ENCODE measurements at places on chromosomes 3 and 15.

DNA sequence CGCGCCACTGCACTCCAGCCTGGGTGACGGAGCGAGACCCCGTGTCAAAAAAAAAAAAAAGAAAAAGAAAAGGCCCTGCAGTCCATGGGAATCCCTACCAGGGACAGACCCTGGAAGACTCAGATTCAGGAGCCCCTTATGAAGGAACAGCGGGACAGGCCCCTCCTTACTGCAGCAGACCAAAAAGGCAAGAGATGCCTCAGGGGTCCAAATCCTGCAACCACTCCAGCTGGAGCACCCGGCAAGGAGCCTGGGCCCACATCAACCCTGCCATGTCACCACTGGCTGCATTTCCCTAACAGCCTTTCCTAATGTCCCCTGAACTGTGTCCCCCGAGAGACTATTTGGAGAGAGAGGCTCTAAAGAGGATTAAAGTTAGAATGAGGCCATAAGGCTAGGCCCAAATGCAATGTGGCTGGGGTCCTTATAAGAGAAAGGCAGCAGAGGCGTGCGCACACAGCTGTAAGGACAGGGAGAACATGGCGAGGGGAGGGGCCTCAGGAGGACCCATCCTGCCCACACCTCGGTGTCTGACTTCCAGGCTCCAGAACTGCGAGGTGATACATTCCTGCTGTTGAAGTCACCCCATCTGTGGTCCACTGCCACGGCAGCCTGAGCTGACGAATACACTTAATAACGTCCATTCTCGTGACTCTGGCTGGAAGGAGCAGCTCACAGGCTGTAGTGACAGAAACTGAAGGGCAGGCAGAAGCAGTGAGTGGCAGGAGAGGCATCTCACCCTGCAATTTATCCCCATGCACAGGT lies 78.1 kb downstream of the ATP10A start:
- DNase-seq = no peak

DNA sequence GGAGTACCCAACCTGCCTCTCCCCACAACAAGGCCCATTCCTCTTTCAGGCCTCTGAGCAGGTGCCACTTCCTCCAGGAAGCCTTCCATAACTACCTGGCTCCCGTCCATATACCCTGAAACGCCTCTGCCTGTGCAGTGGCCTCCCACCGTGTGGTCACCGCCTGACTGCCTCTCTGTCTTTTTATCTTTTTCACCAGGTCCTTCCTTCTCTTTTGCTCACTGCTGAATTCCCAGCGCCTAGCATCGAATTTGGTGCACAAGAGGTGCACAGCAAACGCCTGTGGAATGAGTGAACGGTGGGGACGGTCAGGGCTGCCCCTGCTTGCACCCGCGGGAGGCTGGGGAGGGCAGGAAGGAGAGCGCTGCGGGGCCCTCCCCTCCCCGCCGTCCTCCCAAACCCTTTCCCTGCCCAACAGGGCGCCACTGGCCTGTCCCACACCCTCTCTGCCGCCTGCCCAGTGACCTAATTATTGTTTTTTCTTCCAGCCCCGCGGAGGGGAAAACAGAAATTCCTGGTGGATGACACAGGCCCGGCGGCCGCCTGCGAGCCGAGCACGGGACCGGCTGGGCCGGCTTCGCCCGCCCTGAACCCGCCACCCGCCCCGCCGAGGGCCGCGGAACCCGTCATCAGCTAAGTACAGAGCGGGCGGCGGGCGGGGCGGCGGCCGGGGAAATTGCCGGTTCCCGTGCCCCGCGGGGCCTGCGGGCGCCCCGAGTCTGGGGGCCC lies 140.1 kb downstream of the SMAD6 start:
- DNase-seq = peak; percentile 49

- no peak for DNase-seq
These were observed 14.7 kb upstream of the PIK3CB start for GRCh38 chr3:138849222-138849940.

GRCh38 chr3:48564022-48564421 lies 441 bp upstream of the UCN2 start:
- no peak for DNase-seq

DNA sequence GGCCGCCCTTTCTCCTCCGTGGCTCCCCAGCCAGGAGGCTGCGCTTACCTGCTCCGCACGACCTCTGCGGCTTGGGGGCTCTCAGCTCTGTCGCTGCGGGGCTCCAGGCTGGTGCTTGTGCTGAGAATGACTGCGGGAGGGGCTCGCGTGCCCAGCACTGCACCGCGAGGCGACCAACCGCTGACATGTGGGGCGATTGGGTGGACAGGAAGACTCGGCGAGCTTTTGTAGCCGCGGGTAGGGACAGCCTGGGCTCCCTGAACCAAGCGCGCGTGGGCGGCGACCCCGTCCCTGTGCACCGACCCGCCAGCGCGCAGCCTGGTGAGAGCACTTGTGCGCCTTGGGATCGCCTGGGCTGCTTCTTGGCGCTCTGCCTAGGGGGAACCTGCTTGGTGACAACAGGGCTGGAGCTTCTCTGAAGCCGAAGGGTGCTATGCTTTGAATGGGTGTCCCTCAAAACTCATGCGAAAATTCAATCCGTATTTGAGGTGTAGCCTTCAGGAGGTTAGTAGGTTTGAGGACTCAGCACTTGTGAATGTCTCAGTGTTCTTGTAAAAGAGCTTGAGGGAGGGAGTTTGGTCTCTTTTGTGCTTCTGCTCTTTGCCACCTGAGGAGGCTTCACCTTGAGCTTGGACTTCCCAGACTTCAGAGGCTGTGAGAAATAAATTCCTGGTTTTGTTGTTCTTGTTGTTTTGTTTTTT lies 50.4 kb downstream of the IL12A start:
- no peak for DNase-seq

- DNase-seq = no peak
These were observed 178.3 kb upstream of the C2CD4B start for GRCh38 chr15:62343397-62343796.

GRCh38 chr15:74470631-74471395 lies 9.9 kb upstream of the UBL7 start:
- DNase-seq = no peak

GRCh38 chr15:36579792-36580431 lies 486 bp downstream of the CDIN1 start:
- no peak for DNase-seq

GRCh38 chr15:65255486-65256140 lies 31.1 kb downstream of the PARP16 start:
- no peak for DNase-seq

GRCh38 chr15:40747685-40748631 lies 7.1 kb downstream of the RMDN3 start:
- no peak for DNase-seq

- DNase-seq = no peak
These were observed 481 bp upstream of the CRYBG3 start for GRCh38 chr3:97821287-97821773.

- DNase-seq = no peak
These were observed 755.7 kb upstream of the ALCAM start for GRCh38 chr3:104610730-104611652.

- no peak for DNase-seq
These were observed 391.4 kb upstream of the FRG2C start for GRCh38 chr3:75272691-75273090.

- no peak for DNase-seq
These were observed 970.6 kb downstream of the DIPK2A start for GRCh38 chr3:144942093-144942837.

- no peak for DNase-seq
These were observed 101.7 kb upstream of the TPM1 start for GRCh38 chr15:62940755-62941361.

DNA sequence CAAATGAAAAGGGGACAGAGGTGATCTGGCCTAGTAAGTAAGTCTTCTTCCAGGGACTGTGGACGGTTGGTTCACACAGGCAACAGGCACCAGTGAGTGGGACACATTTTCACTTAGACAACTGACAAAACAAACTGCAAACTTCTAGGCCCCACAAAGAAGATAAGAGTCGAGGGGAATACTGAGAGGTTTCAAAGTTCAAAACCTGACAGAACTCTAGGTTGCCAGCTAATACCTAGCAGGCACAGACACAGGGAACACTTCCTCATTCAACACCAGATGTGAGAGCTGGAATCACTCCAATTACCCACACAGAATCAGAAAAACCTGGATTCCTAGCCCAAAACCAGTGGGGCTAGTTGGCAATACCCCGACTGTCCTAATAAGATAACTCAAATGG lies 621.7 kb downstream of the ZPLD1 start:
- no peak for DNase-seq

GRCh38 chr15:81410318-81410753 lies 36.3 kb upstream of the TMC3 start:
- peak; percentile 11 for DNase-seq

DNA sequence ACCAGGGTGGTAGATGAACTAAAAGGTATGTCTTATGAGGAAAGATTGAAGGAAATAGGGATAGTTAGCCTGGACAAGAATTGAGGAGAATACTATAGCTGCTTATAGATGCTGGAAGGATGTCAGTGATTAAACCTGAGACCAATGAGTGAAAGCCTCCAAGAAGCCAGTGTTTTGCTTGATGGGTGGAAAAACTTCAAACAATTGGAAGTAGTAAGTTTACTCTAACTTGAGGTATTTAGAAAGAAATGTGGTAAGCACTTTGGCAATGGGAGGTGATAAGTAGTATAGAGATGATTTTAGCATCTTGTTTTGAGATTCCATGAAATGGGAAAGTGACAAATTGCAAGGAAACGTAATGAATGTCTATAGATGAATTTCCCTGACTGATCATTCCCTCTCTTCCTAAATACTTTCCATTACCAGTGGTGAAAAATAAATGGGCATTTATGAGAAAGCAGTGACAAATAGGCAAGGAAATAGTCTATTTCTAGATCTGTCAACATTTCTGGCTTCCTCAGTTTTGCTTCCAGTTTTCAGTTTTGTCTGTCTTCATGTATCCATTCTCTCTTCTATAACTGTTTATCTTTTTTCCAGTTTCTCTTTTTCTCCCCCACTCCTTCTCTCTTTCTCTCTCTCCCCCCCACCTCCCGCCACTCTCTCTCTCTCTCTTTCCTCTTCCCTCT lies 19.2 kb downstream of the SLC15A2 start:
- no peak for DNase-seq

DNA sequence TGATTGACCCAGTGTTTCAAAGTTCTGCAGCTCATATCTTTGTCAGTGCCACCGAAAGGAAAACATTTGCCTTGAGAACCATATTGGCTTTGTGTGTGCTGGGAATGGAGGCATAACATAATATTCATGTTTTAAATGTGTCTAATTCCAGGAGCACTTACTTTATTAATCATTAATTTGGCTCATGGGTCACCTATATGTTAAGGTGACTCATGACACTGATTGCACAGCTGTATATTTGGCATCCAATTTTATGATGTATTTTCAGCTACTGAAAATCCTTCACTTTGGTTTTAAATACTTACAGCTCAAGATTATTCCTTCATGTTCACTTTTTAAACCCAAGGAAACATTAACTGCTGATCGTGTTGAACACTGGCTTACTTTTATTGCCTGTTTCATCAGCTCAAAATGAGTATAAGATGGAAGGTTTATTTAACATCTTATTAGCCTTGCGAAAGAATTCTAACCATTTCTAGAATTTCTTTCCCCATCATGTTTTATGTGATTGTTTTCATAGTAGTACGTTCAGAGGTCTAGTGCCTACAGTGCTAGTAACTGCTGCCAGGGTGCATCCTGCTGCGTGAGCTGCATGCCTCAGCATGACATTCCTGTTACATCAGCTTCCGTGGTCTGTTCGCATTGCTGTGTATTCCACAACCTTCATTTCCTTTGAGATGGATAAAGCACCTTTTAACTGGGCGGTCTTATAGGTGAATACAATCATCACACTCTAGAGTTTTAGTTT lies 63.7 kb downstream of the LRCH3 start:
- no peak for DNase-seq

GRCh38 chr3:18717598-18717997 lies 292.5 kb upstream of the SATB1 start:
- no peak for DNase-seq

- no peak for DNase-seq
These were observed 30.8 kb downstream of the LAMP3 start for GRCh38 chr3:183131735-183132134.

DNA sequence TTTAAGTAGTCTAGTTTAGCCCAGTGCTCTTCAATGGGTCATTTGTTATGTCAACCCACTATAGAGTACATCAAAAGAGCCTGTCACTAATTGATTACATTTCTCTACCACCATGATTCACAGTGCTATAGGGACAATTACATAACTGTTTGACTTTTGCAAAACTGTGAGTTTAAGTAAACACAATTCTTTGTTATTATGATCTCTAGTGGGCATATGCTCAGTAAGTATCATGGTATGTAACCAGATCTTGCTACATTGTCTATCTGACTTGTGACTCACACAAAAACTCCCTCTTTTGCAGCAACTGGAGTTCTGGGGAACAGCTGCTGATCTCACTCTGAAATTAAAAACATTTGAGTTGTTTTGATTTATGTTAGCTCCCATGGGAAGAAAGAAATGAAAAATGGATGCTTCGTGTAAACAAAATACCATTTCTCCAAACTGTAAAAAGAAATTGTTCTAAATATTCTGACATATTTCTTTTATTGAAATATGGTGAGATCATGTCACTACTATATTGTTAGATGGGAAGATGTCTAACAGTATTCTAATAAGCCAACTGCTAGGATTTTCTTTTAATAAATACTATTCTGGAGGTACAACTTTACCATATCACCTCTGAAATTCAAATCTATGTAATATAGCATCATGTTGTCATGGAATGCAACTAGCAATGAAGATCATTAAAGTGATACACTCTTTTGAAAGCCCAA lies 470.4 kb downstream of the ROBO1 start:
- DNase-seq = no peak

- DNase-seq = no peak
These were observed 30.8 kb downstream of the MLH1 start for GRCh38 chr3:37024092-37024491.

DNA sequence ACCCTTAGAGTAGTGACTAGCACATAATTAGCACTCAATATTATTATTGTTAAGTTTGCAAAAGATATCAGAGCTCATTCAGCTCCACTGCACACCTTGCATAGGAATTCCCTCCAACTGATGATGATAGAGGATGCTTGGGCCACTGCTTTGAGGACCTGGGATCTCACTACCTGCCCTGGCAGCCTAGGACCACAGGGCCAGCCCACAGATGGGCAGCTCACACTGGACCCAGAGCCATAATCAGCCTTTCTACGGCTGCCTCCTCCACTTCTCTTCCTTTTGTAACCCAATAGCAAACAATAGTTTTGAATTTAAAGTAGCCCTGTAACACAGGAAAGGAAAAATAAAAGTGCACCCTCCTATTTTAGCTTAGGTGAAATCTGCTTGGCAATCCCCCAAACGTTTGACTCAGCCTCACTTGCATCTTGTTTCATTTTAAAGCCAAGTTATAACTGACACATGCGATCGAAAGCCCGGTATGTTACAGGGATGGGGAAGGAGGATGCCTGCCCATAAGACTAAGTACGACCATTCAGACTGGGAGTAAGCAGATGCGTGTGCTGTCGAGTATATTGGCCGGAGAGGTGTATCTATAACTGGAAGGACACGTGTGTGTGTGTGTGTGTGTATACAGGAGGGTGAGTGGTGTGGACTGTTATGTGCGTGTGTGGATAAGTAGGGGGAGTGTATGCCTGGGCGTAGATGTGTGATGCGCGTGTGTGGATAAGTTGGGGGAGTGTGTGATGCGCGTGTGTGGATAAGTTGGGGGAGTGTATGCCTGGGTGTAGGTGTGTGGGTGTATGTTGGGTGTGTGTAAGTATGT lies 65.9 kb downstream of the CPN2 start:
- no peak for DNase-seq

Data from memory B cell (primary cell).